Activated CD8-positive, alpha-beta memory T cell treated with anti-CD3 and anti-CD28 coated beads, Interleukin-2, amount 10 ng/mL, durations not matched to agents 7 days and 5 days (primary cell): ENCODE measurements at places on chromosomes 7 and 10.
A peak's percentile ranks its signal among the peaks of the same experiment; 100 is the strongest.

GRCh38 chr10:126098226-126098581 lies 201.8 kb downstream of the FANK1 start:
- DNase-seq, result no peak

DNA sequence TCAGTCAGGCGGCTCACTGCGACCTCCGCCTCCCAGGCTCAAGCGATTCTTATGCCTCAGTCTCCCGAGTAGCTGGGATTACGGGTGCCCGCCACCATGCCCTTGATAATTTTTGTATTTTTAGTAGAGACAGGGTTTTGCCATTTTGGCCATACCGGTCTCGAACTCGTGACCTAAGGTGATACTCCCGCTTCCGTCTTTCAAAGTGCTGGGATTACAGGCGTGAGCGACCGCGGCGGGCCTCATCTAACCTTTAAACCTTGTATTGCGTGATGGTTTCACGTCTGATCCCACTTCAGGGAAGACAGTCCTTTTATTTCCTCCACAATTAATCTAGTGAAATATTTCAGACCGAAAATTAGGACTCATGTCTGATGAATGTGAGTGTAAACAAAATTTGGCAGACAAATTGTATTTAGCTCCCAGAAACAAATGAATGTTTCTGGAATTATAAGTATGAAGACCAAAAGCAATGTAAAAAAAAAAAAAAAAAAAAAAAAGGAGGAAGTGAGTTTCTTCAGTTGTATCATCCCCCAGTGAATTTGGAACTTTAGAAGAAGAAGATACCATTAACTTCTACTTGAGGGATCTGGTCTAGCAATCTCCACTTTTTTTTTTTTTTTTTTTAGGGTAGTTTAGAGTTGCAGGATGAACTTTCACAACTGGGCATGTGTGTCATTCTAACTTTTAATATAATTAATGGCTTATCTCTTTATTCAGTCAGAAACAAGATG lies 1.6 kb downstream of the NUP42 start:
- no peak for DNase-seq

GRCh38 chr10:69911613-69912528 lies 110.2 kb downstream of the COL13A1 start:
- no peak for DNase-seq

DNA sequence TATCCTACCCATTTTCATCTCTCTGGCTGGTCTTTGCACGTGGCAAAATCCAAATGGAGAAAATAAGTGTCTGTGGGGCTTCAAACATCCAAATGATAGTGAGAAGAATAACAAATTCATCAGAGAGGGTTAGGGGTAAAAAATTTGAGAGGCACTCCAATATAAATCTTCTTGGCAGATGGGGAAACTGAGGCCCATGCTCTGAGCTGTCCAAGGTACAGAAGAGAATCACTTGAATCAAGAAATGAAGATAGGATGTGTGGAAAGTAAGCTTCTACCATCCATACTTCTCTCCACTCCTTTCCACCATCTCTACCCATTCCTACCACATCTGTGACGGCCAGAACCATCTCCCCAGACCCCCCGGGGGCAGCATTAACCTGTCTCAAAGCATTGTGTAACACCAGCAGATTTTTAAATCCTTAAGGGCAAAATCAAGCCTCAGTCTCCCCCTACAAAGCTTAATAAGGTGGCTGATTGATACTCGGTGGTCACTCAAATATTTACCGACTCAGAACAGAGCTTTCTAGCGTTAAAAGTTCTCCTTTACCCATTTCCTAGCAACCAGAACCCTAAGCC lies 818 bp downstream of the GOT1 start:
- no peak for DNase-seq

DNA sequence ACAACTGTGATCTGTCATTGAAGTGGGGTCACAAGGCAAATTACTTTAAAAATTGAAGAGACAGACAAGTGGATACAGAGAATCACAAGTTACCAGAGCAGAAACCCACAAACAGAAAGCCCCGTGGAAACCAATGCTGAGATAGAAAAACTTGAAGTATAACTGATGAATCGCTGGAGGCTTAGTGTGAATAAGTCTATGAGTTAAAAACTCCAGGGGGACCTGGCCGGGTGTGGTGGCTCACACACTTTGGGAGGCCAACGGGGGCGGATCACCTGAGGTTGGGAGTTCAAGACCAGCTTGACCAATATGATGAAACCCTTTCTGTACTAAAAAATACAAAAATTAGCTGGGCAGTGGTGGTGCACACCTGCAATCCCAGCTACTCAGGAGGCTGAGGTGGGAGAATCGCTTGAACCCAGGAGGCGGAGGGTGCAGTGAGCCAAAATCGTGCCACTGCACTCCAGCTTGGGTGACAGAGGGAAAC lies 69.7 kb upstream of the ZNRF2 start:
- DNase-seq, result no peak

GRCh38 chr7:149673006-149673405 lies 100.4 kb downstream of the ZNF467 start:
- no peak for DNase-seq

- DNase-seq, result no peak
Observed at GRCh38 chr10:6621536-6621935, 41.5 kb upstream of the PRKCQ start.

DNA sequence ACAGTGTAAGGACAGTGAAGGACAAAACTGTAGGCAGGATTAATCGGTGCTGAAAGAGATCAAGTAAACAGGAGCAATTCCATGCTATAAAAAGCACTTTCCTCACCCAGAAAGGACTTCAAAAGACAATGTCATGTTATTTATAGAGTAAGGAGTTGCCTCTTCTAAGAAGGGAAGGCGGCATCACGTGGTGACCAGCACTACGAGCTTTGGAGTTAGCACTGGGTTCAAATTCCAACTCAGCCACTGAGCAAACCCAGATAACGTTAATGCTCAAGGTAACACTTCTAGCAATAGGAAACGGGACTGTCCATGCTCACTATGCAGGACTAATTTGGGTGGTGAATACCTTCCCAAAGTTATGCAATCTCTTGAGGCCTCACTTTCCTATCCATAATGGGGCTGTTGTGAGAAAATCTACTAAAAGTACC lies 715 bp upstream of the PANK1 start:
- no peak for DNase-seq

- DNase-seq, result no peak
Observed at GRCh38 chr10:130956251-130956650, 355.3 kb downstream of the TCERG1L start.

GRCh38 chr7:132049462-132050304 lies 493.3 kb upstream of the PODXL start:
- peak; percentile 52 for DNase-seq

GRCh38 chr7:16027396-16027795 lies 340.9 kb upstream of the MEOX2 start:
- DNase-seq, result no peak

- no peak for DNase-seq
Observed at GRCh38 chr10:131514454-131514853, 202.9 kb upstream of the TCERG1L start.

- no peak for DNase-seq
Observed at GRCh38 chr10:110399965-110400933, 95.5 kb upstream of the SMNDC1 start.

GRCh38 chr7:94578614-94579013 lies 69.0 kb downstream of the CASD1 start:
- no peak for DNase-seq

DNA sequence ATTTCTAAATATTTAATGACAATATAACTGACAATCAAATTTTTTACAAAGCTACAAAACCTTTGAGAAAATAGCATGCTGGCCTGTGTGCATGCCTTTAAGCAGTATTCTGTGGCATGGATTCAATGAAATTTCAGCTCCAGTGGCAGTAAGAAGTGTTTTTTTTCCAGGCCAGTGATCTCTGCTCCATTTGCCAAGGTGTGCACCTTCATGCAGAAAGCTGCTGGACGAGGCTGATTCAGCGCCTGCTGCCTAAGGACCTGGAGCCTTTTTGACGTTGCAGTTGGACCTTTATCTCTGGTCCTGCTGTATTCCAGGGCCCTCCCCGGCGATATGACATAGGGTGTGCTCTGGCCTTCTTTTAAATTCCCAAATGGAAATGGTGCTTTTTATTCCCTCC lies 26.6 kb downstream of the VWC2 start:
- no peak for DNase-seq

- no peak for DNase-seq
Observed at GRCh38 chr7:25897261-25897782, 254.7 kb upstream of the NFE2L3 start.

DNA sequence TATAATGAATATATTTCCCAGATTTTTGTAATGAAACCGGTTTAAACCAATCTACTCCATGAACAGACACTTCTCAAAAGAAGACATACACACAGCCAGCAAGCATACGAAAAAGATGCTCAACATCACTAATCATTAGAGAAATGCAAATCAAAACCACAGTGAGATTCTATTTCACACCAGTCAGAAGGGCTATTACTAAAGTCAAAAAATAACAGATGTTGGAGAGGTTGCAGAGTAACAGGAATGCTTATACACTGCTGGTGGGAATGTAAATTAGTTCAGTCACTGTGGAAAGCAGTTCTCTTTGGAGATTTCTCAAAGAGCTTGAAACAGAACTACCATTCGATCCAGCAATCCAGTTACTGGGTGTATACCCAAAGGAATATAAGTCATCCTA lies 240.7 kb downstream of the TSPAN12 start:
- no peak for DNase-seq

GRCh38 chr10:60604342-60604741 lies 173.9 kb upstream of the CDK1 start:
- DNase-seq, result no peak

DNA sequence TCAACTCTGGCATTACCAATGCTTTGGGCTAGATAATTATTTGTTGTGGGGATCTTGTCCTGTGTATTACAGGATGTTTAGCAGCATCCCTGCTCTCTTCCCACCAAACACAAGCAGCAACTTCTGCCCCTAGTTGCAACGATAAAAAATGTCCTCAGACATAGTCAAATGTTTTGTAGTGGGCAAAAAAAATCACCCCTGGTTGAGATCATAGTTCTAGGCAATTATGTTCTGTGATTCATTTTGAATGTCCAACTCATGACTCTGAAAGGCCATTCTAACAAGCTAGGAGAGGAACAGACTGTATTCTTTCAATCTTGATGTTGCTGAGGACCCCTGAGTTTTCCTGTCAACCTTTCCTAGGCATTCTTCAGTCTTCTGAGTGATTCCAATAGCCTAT lies 79.5 kb downstream of the RTKN2 start:
- DNase-seq, result no peak

DNA sequence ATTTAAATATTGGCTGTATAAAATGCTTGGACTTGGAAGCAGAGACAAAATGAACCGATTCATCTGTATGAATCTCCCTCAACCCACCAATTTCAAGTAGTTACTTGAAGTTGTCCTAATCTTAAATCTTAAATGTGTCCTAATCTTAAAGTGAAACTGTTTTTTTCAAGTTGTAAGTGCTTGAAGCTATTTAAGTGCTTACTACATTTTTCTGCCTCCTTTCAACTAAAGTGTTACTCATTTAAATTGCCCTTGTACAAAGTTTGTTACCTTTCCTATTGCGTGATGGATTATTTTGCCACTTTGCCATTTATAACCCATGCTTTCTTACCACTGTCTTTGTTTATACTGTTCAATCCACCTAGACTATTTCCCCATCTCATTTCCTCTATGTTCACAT lies 2.8 kb downstream of the BCAP29 start:
- no peak for DNase-seq

- DNase-seq, result no peak
Observed at GRCh38 chr7:99739699-99740572, 4.9 kb upstream of the CYP3A7 start.

- no peak for DNase-seq
Observed at GRCh38 chr10:69146759-69147158, 22.8 kb downstream of the VPS26A start.

GRCh38 chr7:138072726-138073125 lies 3.5 kb upstream of the AKR1D1 start:
- no peak for DNase-seq

- no peak for DNase-seq
Observed at GRCh38 chr10:20931156-20931795, 34.2 kb upstream of the NEBL start.

DNA sequence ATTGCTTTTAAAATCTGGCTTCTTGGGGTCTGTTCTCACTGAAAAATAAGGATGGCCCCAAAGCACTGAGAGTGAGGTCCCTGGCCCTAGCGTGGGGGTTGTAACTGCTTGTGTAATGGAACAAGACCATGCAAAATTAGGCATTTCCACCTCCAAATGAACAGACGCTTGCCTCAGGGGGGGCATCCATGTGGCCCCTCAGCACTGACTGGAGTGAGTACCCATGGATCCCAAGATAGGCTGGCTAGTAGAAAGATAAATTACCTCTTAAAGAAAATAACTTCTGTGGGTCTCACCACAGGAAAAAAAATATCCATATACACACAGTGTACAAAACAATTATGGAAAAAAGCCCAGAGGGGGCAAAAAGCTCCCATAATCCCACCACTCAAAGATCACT lies 15.2 kb upstream of the CPA1 start:
- DNase-seq, result no peak

GRCh38 chr10:124313374-124313773 lies 105.3 kb downstream of the OAT start:
- DNase-seq, result no peak

GRCh38 chr7:18508443-18509427 lies 13.2 kb downstream of the HDAC9 start:
- DNase-seq, result no peak

GRCh38 chr10:112672706-112673105 lies 225.7 kb downstream of the VTI1A start:
- no peak for DNase-seq

DNA sequence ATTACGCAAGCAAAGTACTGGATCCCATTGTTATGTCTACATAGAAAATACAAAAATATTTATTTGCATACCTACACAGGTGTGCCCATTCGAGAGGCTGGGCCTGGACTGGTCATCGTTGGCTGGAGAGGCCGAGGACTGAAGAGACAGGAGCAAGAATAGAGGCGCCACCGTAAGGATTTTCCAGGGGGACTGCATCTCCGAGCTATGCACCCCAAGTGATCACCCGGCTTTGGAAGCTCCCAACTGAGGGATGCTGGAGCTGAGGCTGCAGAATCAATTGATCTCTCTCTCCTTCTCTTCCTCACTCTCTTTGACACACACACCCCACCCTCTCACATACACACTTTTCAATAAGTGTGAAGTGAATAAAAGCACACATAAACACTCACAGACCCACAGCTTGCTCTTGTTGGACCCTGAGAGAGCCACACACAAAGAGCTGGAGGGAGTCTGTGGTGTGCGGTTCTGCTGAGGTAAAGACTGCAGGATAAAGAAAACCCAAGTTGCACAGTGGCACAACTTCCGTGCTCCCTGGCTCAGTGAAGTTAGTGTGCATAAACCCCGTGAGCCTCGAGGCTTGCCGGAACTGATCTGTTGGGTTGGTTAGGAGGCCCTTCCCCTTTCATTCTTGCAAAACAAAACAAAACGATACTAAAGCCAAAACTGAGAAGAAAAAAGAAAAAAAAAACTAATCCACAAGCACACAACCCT lies at the start of gene AOAH:
TSS of gene AOAH (minus strand) at position 544 of the 714 bp plus-strand sequence. CDS start at position 198, 346 bp downstream.
- peak; percentile 96 for DNase-seq

DNA sequence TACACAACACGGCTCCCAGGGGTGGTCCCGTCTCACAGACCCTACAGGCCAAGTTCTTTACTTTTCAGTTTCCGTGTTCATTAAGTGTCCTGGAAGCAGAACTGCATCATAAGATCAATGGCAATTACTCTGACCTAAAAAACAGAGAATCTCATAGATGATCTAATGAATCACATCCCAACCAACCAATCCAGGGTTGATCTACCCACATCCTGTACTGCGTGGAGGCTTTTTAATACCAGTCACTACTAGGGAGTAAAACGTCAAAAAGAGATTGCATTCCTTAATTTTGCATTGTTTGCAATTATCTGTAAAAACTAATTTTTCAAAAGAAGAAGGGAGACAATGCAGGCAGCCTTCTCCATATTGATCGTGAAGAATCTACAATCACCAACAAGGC lies 72.6 kb downstream of the PARD3 start:
- no peak for DNase-seq
